ENCODE measurements at places on chromosomes 1 and 21.

DNA sequence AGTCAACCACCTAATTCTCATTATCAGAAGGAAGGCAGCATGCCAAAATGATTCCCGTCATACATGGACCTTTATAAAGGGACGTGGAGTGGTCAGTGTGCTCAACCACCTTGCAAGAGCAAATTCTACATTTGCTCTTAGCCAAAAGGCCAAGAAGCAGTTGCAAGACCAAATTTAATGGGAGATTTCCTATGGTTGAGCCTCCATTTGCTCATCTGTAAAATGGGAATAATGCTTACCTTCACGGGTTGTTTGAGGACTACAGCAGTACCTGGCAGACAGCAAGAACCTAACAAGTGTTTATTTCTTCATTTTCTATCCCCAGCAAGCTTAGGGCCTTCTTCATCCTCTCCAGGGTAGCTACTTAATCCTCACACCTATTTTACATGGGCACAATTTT, 17.4 kb upstream of the PADI4 start:
- DNase-seq = no peak

GRCh38 chr1:57088653-57089052, 122.8 kb upstream of the C8B start:
- no peak for DNase-seq

GRCh38 chr1:54052431-54052933, 522 bp downstream of the TMEM59 start:
- no peak for DNase-seq

DNA sequence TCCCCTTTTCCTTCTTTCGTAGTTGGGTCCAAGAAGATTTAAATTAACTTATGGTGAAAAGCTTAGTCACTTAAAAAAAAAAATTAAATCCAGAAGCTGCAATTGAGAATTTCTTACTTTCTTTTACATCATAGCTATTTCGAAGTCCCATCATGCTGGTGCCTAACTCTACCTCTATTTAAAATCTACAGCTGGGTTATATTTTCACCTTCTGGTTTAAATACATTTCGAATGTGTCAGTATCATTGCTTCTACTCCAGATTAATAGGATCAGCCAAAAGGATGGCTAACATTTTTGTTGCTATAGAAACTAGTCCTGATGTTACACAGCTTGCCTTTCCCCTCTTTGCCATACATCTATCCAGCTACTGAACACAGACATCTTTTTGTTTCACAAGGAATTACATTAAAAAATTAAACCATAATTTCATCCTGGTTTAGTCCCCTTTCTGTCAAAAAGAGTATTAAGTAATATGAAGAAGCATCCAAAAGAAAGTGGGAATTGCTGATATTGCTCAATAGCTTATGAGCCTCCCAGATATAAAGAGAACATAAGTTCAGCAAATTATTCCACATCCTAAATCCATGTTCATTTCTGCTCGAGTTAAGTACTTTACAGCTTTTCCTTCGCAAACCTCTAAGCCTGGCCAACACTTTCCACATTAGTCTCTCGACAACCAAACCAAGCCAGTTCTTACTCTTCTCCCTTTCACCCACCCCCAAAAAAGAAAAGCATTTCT, 396.7 kb upstream of the DAB1 start:
- no peak for DNase-seq

DNA sequence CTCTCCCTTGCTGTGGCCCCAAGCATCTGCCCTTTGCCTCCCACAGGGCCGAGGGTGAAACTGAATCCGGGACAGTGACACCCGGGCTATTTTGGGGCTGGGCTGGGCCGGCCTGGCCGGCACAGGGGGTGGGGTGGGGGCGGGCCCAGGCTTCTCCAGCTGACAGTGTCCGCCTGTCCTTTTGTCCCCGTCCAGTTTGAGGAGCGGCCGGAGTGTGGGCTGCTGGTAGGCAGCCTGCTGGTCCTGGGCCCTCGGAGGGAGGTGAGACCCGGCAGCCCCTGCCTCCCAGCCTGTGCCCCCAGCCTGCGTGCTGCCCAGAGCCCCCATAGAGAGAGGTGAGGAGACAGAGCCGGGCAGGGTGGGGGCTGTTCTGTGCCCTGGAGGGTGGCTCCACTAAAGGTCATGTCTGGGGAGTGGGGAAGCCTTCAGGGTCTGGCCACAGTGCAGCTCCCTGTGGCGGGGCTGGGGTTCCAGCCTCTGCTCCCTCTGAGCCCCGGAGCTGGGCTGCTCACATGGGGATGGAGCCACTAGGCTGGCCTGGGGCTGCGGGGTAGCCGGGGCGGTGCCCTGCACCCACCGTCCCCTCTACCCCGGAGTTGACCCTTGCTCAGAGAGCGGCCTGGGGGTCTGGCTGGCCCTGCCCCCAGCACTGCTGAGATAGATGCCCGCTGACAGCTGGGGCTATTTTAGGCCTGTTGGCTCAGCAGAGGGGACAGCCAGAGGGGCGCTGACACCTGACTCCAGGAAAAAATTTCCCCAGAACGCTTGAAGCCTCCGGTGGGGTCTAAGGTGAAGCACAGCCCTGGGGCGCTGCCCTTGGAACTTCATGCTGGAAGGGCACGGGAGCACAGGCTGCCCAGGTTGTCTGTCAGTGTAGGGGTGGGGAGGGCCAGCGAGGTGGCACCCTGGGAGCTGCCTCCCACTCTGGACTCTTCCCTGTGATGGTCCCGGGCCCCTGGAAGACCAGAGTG, at the start of gene OBSCN:
Gene OBSCN (plus strand): TSS at position 194 of the 971 bp plus-strand sequence. CDS start 3,740 bp downstream, outside the sequence.
- no peak for DNase-seq

DNA sequence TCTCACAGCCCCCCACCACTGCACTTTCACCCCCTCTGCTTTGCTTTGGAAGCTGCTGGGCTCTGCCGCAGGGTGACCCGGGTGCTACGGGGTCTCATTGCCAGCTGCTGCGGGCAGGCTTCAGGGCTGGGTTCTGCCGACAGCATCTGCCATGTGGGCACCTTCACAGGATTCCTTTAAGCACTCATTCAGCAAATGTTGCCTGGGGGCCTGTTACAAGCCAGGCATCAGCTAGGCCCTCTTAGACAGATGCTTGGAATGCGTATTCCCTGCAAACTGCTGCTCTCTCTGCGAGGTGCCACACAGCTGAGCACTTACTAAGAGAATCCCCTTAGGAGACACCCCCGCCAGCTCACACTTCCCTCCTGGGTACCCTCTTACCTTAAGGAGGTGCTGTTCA, 29.2 kb downstream of the COL16A1 start:
- no peak for DNase-seq

- no peak for DNase-seq
Measured at GRCh38 chr1:207959141-207959825, 48.4 kb upstream of the CD34 start.

DNA sequence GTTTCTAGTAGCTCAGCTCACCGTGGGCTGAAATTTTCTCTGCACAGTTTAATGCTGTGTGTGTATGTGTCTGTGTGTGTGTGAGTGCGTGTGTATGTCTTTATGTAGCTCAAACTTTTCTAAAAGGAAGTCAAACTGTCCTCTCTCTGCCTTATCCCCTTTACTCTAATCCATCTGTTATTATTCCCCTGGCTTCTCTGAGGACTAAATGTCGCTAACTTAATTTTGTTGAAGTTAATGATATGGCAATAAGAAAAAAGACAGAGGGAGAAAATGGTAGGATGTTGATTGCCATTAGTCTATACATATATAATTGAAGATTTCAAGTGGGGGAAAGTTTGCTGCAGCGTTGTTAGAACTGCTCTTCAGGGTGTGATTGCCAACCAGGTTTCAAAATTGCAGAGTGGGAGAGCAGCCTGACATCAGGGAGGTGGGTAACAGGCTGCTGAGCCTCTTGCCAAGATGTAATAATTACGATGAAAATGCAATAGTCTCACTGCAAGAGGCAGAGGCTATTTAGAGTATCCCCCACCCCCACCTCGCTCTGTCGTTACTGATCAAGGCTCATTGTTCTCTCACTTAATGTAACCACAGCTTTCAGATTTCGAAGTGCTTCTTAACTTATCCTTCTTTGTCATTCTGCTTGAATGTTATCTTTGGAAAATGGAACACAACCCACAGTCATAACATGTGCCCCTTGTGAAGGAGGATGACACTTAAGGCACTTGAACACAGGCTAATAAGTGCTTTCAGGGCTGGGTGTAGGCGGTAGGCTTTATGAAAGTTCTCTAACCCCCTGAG, 559.0 kb upstream of the PLXNA2 start:
- no peak for DNase-seq

GRCh38 chr1:50603274-50604271, 180.3 kb upstream of the DMRTA2 start:
- DNase-seq = peak; percentile 38

DNA sequence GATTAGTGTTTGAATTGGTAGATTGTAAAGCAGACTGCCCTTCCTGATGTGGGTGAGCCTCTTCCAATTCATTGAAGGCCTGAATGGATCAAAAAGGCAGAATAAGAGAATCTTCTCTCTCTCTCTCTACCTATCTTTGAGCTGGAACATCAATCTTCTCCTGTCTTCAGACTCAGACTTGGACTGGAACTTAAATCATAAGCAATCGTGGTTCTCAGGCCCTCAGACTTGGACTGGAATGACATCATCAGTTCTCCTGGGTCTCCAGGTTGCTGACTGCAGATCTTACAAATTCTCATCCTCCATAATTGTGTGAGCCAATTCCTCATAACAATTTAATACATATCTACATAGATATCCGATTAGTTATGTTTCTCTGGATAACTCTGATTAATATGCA, 66.8 kb downstream of the IER5 start:
- no peak for DNase-seq

GRCh38 chr1:87940421-87940820, 611.7 kb downstream of the LMO4 start:
- DNase-seq = no peak

GRCh38 chr1:164977561-164977960, 379.0 kb downstream of the LMX1A start:
- DNase-seq = no peak

GRCh38 chr1:190759807-190760206, 282.1 kb upstream of the BRINP3 start:
- no peak for DNase-seq

- no peak for DNase-seq
Measured at GRCh38 chr1:46039571-46040052, 92.8 kb downstream of the PIK3R3 start.

DNA sequence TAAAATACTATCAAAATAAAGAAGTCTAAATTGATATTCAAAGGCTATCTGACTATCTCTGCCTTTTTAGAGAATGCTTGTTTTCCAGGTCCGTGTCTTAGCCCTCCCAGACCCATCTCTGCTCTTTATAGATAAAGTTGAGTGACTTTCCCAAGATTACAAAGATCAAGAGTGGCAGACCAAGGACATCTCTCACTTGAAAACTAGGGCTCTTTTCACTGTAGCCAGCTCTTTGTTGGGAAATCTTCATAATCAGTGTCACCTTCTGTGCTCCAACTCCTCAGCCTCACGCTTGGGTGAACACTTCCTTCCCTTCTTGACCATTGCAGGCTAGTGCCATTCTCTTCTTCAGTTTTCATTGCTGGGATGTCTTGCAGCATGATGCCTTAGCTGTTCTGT, 211.1 kb downstream of the PBX1 start:
- no peak for DNase-seq

DNA sequence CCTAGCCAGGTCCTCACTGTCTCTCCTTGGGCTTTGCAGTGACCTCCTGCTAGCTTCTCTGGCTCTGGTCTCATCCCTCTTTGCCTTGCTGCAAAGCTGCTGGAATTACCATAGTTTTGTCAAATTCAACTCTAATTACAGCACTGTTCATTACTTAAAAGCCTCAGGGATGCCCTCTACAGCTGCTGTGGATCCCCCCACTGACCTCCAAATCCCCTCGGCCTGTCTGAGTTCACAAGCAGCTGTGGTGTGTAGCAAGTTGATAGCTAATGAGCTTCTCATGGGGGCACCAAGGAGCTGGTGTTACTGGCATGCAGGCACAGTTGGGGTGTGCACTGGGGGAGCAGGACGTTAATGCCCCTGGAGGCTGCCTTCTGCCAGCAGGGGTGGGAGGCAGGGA, 24.8 kb downstream of the NIPAL3 start:
- DNase-seq = no peak

DNA sequence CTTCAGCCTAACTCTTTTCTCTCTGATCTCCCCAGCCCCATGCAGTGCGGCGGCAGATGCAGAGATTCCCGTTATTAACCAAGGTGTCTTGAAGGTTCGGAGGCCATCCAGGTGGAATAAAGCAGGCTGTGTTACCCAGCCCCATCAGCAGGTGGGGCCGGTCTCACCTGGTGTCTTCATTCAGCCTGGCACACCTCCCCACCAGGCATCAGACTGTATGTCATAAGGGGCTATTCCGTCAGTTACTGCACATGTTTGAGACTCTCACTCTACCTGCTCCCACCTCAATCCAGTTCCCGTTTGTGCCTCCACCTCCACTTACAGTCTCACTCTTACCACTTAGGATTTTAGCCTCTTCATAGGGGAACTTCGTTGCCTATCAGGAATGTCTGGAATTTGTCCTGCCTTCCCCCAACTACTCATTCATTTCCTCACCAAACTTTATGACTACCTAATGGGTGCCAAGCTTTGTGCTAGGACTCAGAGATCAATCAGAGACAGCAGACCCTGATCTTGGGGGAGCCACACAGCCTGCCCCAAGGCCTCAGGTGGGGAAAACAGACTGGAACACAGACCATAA, 170.2 kb downstream of the PLPP3 start:
- no peak for DNase-seq

DNA sequence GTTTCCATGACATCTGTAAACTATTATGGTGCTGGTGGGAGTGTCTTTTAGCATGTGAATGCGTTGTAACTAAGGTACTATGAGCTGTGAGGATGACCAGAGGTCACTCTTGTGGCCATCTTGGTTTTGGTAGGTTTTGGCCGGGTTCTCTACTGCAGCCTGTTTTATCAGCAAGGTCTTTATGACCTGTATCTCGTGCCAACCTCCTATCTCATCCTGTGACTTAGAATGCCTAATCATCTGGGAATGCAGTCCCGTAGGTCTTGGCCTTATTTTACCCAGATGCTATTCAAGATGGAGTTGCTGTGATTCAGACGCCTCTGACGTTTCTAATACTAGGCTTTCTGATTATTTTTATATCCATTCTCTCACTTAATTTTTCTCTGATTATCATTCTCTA, 9.4 kb downstream of the NCAM2 start:
- no peak for DNase-seq

DNA sequence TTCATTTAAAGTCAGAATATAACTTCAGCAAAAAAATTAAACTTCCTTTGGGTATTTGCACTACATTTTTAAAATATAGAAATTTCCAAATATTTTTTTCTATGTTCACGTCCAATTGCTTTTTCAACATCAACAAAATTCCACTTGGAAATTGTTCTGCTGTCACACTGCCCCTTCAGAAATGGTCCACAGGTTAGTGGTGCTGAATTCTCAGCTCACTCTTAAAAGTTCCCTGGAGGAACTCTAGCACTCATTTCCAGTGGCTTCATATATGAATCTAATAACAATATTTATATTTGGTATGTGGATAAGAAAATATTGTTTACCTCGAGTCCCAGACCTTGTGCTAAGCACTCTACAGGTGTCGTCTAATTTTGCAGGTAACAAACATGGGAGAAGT, 27.4 kb upstream of the VAV3 start:
- no peak for DNase-seq
